IMR-90 (cell line): ENCODE measurements at places on chromosomes 6 and 20. TPM values are rescaled to one million over a fixed set of nuclear protein-coding genes. Genes with fewer than 3 reads are reported as not detected.

- no peak for DNase-seq
These were observed 51.1 kb downstream of the GNAS start for GRCh38 chr20:58903614-58904013.

GRCh38 chr20:33559212-33559611 lies 69.3 kb downstream of the CBFA2T2 start:
- no peak for DNase-seq

GRCh38 chr6:159193923-159194322 lies 24.7 kb downstream of the FNDC1 start:
- no peak for DNase-seq

Gene ZSCAN23
- polyA plus RNA-seq, result 0.89 and 1.7 TPM in 2 replicates
